ENCODE measurements at places on chromosomes 6 and 20.

DNA sequence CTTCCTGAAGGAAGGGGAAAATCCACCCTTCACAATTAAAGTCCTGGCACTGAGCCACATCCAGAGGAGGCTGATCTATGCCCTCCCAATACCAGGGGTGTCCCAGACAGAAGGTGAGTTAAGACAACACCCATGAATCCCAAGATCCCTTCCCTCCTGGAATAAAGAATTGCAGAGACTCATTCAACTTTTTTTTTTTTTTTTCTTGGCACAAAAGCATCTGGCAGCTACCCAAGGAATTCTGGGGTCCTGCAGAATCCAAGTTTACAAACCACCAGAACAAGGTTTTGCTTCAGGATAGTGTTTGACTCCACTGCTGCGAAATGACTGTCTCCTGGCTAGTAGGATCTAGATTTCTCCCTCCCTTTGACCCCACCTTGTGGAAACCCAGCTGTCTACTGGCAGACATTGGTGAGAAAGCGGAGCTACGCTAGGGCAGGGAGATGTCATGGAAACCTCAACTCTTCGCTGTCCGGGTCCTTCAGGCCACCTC, 37.4 kb downstream of the JAG1 start:
- H3K36me3 ChIP-seq = peaks cover 28% of the 10 kb centered on the region
- no peak overlapping the region for H3K27ac ChIP-seq
- no peak overlapping the region for H3K4me3 ChIP-seq
- peaks cover 11% of the 10 kb centered on the region for H3K4me1 ChIP-seq

DNA sequence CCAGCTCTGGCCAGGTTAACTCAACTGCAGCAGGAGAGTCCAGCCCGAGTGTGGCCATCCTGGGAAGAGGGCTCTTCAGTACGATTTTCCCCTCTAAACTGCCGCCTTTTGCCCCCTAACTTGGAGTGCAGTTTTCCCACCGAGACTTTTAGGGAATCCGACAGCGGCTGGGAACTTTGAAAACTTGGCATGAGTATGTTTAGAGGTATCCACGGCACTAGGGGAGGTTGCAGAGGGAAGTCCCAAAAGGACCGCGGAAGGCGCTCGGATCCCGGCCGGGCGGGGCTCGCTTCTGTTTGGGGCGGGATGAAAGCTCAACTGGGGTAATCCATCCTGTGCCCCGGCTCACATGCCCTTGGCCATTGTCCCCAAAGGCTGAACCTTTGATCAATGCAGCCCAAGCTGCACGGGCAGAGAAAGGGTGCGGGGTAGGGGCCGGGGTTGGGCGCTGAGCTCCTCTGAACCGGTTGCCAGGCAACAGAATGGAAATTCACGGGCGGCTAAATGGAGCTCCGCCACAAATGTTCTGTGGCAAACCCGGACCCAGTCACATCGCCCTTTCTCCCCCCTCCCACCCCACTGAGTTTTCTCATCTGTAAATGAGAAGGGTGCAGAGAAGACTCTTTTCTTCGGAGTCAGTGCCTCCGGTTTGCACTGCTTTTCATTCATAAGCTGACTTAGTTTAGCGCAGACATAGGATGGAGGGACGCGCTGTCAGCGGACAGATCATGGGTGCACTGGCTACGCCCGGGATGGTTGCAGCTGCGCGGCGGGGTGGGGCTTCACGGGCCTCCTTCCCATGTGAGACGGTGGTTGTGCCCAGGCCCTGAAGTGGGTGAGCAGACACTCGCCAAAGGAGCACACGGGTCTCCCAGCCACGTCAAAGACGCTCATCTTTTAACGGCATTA, 2.3 kb downstream of the BMP6 start:
- peak; percentile 11 for DNase-seq
- peaks cover 14% of the 10 kb centered on the region for H3K4me1 ChIP-seq
- H3K4me3 ChIP-seq = peak overlapping the region; percentile 71
- peaks cover 73% of the 10 kb centered on the region for H3K27me3 ChIP-seq
- H3K36me3 ChIP-seq = no peaks in the 10 kb centered on the region
- H3K27ac ChIP-seq = no peak overlapping the region

GRCh38 chr6:153668758-153669157, 370.3 kb upstream of the OPRM1 start:
- no peak overlapping the region for H3K4me3 ChIP-seq
- H3K36me3 ChIP-seq = no peaks in the 10 kb centered on the region
- no peak overlapping the region for H3K27ac ChIP-seq

DNA sequence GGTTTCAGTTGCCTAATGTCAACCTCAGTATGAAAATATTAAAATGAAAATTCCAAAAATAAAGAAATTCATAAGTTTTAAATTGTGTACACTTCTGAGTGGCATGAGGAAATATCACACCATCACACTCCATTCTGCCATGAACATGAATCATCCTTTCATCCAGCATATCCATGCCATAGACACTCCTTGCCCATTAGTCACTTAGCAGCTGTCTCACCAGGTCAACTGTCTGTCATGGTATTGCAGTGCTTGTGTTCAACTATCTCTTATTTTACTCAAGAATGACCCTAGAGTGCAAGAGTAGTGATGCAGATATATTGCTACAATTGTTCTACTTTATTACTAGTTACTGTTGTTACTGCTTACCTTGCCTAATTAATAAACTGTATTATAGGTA, 712.4 kb downstream of the EPHA7 start:
- no peak overlapping the region for H3K4me3 ChIP-seq
- no peaks in the 10 kb centered on the region for H3K4me1 ChIP-seq
- DNase-seq = no peak
- H3K27me3 ChIP-seq = no peaks in the 10 kb centered on the region
- H3K36me3 ChIP-seq = no peaks in the 10 kb centered on the region

- H3K36me3 ChIP-seq = no peaks in the 10 kb centered on the region
- peaks cover 2% of the 10 kb centered on the region for H3K4me1 ChIP-seq
- DNase-seq = no peak
- no peaks in the 10 kb centered on the region for H3K27me3 ChIP-seq
These were observed 108.1 kb upstream of the SCP2D1 start for GRCh38 chr20:18705490-18705889.
